ENCODE measurements at places on chromosomes 7 and 10.

GRCh38 chr10:21146436-21146789 is 249.3 kb upstream of the NEBL start:
- no peak for DNase-seq

DNA sequence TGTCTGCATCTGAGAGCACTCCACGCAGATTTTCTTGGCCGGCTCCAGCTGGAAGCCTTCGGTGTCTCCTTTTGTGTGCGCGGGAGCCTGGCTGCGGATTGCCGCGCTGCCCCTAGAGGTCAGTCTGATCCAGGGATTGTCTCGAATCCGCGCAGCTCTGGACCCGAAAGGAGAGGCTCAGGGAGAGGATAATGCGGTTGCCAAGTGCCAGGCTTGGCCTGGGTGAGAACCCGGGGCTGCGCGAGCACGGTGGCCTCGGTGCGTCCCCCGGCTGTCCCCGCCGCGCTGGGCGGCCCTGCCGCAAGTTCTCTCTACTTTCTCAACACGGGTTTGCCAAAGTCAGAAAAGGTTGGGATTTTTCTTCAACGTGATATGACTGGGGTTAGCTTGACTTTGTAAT is 140.9 kb downstream of the ADCYAP1R1 start:
- DNase-seq: no peak

DNA sequence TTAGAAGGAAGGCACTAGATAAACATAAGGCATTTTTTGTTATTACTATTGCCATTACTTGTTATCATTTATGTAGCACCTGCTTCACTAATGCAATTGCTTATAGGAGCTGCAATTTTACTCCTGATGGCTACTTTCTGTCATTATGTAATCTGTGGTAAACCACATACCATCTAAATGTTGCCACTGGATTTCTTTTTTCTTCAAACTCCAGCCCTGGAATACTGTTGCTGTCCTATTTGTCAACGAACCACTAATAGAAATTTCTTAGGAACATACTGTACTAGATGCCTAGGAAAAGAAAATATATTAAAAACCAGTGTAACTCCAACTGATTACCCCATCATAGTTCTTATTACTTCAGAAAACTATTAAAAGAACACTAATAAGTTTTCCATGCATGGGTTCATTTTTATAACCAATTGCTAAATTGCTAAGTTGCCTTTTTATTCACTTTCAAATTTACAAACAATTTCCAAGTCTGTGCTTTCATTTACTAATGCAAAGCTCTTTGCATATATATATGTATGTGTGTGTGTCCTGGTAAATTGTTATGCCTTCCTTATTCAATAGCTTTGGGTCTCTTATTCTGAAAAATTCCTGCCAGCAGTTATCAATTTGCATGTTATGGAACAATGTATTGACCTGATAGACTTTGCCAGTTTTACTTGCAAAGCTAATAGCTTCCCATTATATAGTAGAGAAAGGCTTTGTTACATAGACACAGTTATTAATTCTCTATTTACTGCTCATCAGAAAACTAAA is 287.4 kb downstream of the EXOC4 start:
- no peak for DNase-seq

GRCh38 chr7:94182721-94183120 is 178.6 kb upstream of the BET1 start:
- DNase-seq: no peak

DNA sequence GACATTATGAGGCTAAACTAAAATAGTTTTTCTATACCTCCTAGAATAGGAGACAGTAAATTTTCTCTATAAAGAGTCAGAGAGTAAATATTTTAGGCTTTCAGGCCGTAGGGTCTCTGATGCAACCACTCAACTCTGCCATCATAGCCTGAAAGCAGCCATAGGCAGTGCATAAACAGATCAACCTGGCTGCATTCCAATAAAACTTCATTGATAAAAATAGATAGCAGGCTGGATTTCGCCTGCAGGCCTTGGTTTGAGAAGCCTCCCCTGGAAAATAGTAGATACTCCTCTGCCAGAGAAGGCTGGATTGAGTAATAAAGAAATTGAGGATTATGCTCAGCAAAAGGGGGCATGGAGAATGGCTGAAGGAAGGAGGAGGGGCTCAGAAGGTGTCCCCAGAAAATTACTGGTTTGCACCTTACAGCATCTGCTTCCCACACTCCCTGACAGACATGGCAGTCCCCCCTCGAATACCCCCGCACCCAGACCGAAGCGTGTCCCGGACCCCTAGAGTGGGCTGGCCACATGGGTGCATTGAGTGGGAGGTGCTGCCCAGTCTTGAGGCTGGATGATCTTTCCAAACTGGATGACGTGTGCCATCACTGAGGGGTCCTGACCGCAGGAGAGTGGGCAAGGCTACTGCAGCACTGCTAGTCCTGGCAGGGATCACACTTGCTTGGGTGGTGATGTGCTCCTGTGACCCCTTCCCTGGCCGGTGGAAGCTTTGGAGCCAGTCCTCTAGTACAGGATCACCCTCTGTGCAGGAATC is 126.6 kb downstream of the PTPN20 start:
- DNase-seq: no peak

- no peak for DNase-seq
These were observed 568.5 kb downstream of the PTPRN2 start for GRCh38 chr7:158018971-158019645.

DNA sequence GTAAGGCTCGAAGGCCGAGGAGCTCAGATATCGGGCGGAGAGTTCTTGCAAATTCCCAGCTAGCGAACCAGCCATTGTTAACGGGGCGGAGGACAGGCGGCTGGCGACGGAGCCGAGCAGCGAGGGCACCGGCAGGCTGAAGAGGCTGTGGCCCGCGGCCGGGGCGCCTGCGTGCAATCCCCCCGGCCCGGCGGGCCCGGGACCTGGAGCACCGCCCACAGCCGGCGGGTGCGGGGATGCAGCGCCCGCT is 4.1 kb downstream of the VAX1 start:
- DNase-seq: no peak

DNA sequence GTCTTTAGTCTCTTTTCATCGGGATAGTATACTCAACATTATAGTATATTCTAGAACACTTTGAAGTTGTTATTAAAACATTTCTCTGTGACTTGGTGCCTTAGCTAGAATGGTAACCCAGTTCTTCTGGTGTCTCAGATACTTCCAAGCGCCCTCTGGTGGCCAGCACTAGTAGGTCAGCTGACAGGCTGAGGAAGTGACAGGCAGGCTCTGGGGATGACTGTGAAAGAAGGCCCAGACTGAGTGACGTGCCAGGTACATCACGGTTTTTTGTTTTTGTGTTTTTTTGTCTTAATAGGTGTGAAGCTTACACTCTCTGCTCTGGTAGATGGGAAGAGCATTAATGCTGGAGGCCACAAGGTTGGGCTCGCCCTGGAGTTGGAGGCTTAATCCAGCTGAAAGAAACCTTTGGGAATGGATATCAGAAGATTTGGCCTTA is 5.1 kb downstream of the COMTD1 start:
- peak; percentile 93 for DNase-seq

- no peak for DNase-seq
These were observed 43.9 kb downstream of the FOXK1 start for GRCh38 chr7:4725850-4726450.

DNA sequence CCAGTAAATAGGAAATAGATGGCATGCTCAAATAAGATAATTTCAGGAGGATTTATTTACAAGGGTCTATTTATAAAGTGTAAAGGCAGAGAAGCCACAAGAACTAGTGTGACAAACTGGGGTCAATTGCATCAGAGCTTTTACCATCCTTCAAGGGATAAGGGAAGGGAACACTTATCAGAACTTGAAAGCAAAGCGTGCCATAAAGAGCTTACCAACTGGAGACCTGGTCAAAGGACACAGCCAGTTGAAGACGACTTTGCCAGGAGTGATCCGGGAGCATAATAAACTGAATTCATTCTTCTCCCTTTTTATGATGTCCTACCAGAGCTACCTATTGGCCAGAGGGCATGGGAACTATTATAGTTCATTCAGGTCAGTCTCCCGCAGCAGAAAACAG is 3.2 kb upstream of the PPP1R3A start:
- DNase-seq: no peak

DNA sequence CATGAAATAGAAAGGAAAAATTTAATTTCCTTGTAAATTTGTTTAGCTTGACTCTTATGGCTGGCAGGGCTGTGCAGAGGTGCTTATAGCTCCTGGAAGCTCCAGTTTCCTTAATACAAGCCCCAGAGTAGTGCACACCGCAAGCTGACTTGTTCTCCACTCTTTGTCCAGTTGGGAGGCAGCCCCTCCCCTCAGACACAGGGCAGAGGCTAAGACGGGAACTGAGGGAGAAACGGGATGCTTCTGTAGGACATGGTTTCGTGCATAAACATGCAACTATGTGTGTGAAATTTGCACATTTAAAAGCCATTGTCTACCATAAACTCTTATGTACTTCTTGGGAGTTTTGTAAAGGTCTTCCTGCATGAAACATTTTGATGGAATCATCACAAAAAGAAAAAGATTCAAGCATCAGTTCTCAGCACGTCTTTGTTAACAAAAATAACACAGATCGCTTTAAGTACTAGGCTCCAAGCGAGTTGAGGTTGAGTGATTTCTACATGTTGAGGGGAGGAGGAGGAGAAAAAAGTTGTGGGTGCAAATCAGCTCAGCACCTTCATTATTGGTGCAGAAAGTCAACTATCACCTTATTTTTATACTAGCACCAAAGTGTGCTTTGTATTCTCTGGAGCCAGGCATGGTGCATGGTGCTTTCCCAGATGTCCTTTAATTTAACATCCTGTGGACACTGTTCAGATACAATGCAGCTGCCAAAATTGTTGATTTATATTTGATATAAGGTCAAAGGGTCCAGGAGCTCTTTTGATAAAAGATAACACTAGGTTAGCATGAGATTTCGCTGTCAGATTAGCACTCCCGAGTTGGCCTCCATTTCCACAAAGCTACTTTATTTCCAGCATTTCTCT is 124.5 kb downstream of the CHN2 start:
- no peak for DNase-seq

GRCh38 chr7:140526214-140526613 is 46.9 kb upstream of the MKRN1 start:
- no peak for DNase-seq

- no peak for DNase-seq
These were observed 46.9 kb upstream of the SEPTIN7 start for GRCh38 chr7:35753761-35754603.

- DNase-seq: no peak
These were observed 236.8 kb downstream of the FRMD4A start for GRCh38 chr10:14093730-14094484.
